B cell (primary cell): ENCODE measurements at places on chromosomes 6 and 20. TPM values are rescaled to one million over a fixed set of nuclear protein-coding genes. Genes with fewer than 3 reads are reported as not detected.

CALHM4 gene
- not detected in 2 replicates for polyA plus RNA-seq

OPRL1 gene
- 3.1 and 3.5 TPM in 2 replicates for polyA plus RNA-seq

SOBP gene
- 0.82 and 0.87 TPM in 2 replicates for polyA plus RNA-seq

F13A1 gene
- 0.43 and 1.7 TPM in 2 replicates for polyA plus RNA-seq

METTL24 gene
- polyA plus RNA-seq, result not detected in 2 replicates

ADGRF1 gene
- not detected in 2 replicates for polyA plus RNA-seq

PRKN gene
- polyA plus RNA-seq, result 0.94 and 1.6 TPM in 2 replicates

PLEKHG1 gene
- polyA plus RNA-seq, result 66.2 and 119 TPM in 2 replicates

ME1 gene
- not detected in 2 replicates for polyA plus RNA-seq

DACT2 gene
- polyA plus RNA-seq, result not detected in 2 replicates

NRSN1 gene
- polyA plus RNA-seq, result not detected in 2 replicates

KCNQ5 gene
- 2.3 and 4.1 TPM in 2 replicates for polyA plus RNA-seq

FAM162B gene
- polyA plus RNA-seq, result not detected in 2 replicates

MAP1LC3A gene
- polyA plus RNA-seq, result 10.5 and 23.8 TPM in 2 replicates

SRMS gene
- 0.26 and 0.54 TPM in 2 replicates for polyA plus RNA-seq

LRRC1 gene
- polyA plus RNA-seq, result 3.4 and 4.4 TPM in 2 replicates

CSNK2A1 gene
- 28.3 and 33.6 TPM in 2 replicates for polyA plus RNA-seq

HTR1B gene
- 0.04 TPM in 1 of 2 replicates, not detected in the other for polyA plus RNA-seq

C6orf62 gene
- polyA plus RNA-seq, result 53.1 and 69.2 TPM in 2 replicates

PHACTR1 gene
- 30.2 and 180 TPM in 2 replicates for polyA plus RNA-seq
